ENCODE measurements at places on chromosomes 11 and 22.

DNA sequence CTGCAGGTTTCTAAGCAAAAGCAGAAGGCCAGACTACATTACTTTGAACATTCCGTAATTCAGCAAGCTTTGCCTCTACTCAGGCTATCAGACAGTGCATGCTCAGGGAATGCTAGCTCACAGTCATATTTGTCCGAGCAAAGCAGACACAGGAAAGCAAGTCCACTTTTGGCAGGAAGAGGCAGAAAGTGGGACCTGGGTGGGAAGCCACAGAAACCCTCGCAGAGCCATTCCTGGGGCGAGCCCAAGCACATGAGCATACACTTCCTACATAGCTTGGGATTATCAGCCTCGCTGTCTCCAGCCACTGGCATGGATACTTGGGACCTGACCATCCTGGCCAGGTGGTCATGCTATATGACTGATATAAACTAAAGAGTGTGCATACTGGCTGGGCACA lies 113.3 kb downstream of the TRIM29 start:
- no peak for DNase-seq

- no peak for DNase-seq
Measured at GRCh38 chr22:17097062-17097461, 12.3 kb downstream of the IL17RA start.

GRCh38 chr11:33040033-33040861 lies 875 bp downstream of the TCP11L1 start:
- peak; percentile 32 for DNase-seq

DNA sequence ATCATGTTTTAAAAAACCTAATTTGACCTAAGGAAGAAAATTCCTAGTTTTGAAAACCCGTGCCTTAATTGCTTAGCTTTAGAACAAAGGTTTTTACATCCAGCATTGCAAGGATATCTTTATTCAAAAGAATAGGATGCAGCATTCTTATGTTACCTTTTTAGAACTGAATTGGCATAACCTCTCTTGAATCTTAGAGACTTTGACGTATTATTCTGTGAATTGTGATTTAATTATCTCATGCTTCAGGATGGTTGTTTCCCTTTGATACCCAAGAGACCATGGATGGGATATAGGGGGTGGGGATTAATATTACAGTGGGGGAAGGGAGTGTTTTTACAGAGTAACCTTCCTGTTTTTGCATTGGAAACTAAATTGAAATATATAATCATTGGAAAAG lies 49.4 kb downstream of the ARHGEF12 start:
- DNase-seq, result no peak

GRCh38 chr11:117610901-117611300 lies 186.1 kb downstream of the DSCAML1 start:
- no peak for DNase-seq

DNA sequence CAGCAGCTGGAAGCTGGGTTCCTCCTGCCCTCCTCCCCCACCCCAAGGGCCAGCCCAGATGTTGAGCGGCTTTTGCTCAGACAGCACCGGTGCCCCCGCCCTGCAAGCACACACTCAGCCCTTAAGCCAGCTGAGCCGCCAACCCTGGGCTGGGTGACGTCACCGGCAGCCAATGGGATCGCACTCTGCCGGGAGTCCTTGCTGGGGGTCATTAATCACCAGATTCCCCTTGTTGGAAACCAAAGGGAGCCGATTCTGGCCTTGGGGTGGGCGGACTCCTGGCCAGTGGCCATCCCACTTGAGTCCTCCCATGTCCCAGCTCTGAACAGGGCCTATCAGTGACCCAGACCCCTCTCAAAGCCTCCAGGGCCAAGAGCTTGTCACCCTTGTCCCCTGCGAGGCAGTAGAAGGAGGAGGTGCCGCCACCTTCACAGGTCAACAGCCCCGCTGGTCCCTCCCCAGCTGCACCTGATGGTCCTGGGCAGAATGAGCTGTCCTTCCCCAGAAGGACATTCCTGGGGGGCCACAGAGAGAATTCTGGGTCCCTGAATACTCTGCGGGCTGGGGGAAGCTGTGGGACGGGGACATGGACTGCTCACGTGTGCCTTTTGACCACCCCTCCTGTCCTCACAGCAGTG lies 7.4 kb downstream of the DUSP8 start:
- DNase-seq, result peak; percentile 88

GRCh38 chr11:113484223-113484622 lies 9.0 kb upstream of the DRD2 start:
- DNase-seq, result no peak

DNA sequence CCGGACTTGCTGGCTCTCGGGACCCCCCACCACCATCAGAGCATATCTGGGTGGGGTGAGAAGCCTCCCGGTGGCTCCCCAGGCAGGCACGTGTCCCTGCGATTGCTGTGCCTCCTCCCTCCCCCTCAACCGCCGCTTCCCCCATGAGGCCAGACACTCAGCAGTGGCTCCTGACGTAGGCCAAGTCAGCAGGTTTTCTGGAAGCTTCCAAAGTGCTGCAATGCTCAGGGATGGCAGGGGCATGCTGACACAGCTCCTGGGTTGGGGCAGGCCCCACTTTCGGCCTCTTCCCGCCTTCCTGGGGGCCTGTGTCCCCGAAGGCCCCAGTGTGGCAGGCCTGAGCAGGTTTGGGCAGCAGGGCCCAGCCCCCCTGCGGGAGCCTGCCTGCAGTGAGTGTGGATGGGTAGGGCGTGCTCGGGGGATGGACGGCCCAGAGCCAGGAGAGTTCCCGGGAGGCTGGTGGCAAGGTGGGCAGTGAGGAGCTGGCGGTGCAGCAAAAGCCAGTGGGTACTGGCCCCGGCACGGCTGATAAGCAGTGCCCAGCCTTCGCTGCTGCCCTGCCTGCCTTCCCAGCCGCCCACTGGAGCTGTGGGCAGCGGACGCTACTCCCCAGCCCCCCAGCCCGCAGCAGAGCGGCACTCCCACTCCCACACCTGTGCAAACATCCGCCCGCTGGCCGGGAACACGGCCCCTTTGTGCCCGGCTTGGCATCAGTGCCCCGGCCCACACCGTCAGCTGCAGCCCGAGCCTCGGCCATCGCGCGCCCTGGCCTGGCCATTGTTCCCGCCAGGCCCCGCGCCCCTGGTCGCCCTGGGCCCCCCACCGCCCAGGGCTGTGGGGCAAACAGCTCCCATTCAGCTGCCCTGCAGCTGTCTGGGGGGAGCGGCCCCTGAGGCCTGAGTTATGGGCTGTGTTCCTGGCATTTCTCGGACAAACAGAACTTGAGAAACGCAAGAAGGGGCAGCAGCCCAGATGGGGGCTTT lies 125.0 kb downstream of the KCNQ1OT1 start:
- DNase-seq, result no peak

GRCh38 chr11:66479394-66480116 lies 679 bp upstream of the DPP3 start:
- DNase-seq, result peak; percentile 26

DNA sequence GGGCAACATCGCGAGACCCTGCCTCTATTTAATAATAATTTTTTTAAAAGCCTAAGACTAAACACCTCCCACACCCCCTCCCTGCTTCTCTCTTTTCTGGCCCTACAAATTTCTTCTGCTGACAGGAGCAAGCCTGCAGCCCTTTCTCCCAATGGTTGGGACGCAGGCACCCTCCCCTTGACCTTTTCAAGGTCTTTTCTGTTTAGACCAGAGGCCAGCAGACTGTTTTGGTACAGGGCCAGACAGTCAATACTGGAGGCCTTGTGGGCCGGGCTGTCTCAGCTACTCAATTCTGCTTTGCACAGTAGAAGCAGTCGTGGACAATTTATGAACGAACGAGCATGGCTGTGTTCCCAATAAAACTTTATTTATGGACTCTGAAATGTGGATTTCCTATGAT lies 92.3 kb downstream of the SCN3B start:
- DNase-seq, result no peak

DNA sequence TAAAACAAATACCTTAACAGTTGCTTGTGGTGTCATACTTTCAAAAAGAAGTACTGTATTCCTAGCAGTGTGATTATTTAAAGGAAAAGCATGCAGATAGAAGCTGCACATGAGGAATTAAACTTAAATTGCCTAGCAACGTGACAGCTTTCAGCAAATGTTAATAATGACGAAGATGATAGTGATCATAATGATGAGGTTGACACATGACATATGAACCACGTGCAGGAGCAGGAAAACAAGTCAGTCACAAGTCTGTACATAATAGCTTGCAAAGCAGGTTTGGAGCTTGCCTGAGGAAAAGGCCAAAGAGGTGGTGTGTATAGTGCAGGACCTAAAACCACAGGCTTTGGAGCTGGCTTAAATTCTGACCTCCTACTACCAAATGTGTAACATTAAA lies 30.6 kb upstream of the PIK3C2A start:
- DNase-seq, result no peak

GRCh38 chr11:20671856-20672546 lies 2.6 kb downstream of the NELL1 start:
- DNase-seq, result no peak

DNA sequence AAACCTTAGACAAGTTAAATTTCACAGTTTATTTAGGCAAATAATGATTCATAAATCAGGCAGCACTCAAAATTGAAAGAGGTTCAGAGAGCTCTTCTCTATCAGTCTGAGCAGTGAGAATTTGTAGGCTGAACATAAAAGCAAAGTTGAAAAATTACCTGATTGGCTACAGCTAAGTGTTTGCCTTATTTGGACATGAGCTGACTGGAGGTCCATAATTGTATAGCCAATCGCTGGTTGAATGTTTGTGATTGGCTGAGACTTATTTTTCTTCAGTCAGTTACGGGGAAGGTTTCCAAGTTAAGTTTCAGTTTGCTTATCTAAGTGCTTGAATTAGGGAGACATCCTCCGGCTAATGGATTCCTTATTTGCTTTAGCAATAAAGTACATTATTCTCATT lies 527.5 kb downstream of the CNTN5 start:
- no peak for DNase-seq

DNA sequence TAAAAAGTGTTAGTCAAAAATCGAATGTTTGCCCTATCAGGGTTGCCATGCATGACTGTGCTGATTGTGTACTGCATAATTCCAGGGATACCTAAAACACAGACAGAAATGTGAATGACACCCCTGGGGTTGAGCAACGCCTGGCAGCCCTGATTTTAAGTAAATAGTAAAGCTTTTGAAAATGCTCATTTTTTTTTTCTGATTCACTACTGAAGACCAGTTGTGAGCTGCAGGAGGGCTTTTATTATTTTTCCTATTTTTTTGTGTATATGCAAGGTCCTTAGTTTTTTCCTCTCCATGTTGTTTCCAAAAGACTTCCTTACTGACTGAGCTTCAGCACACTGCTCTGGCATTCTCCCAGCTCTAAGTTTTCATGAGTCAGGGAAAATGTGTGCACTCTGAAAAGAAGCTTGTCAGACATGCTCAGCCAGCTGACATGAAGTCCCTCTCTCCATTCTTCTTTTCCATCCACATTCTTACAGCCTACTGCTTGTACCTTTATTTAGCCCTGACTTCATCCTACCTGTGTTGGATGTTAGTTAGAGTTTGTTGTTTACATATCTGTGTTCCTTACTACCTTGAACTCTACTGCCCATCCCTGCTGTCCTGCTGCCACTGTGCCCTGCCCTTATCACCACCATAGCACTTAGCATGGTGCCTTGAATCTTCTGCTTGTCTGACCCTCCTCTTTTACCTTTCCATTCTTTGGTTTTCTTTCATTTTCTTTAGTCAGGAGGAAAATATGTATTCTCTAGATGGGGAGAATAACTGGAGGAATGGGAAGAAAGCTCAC lies 79.5 kb downstream of the HORMAD2 start:
- DNase-seq, result peak; percentile 72

DNA sequence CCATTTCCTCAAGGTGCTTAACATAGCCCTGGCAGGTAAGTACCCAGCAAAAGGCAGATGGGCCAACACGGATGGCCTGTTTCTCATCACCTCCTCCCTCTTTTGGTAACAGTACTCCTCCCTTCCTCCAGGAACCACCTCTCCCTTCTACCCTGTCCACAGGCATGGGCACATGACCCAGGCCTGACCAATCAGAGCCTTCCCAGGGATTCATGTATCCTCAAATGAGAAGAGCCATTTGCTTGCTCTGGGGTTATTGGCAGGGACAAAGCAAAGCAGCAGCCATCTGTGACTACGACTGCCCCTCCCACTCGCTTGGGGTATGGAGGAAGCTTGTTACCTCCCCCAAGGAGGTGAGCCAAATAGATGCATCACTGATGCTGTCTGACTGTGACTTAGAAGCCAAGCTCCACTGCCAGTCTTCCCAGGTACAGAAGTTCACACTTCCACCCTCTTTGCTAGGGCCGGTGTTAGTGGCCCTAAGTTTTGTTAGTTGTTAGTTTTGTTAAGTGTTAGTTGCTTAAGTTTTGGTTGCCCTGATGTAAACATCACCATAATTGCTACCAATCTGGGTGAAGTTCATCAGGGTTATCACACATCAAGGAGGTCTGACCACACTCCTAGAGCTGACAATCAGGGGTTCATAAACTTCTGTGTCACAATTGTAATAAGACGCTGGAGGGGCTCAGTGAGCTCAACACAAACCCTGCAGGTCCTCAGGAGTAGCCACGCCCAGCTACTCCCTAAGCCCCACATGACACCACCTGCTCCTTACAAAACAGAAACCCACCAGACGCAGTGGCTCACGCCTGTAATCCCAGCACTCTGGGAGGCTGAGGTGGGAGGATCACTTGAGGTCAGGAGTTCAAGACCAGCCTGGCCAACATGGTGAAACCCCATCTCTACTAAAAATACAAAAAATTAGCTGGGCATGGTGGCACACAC lies 57.3 kb downstream of the ARFGAP3 start:
- DNase-seq, result no peak

DNA sequence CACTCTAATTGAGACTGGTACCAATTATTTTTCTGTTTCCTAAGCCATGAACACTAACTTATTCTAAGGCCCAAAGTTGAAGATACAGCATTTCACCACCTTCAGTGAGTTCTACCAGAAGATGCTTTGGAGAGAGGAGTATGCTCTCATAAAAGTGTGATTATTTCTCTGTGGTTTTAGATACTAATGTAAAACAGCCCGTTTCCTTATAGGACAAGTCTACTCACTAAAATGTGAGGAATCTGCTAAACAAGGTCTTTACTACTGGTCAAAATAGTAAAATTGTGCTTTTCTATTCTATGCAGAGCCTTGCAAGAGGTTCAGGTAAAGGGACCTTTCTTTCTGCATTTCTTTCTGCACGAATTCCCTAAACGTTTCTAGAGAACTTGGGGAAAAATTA lies 2.4 kb downstream of the LGR4 start:
- no peak for DNase-seq

GRCh38 chr11:12015486-12015885 lies 7.1 kb upstream of the DKK3 start:
- no peak for DNase-seq

- no peak for DNase-seq
Measured at GRCh38 chr11:134398079-134398444, 14.0 kb downstream of the B3GAT1 start.

GRCh38 chr11:100847696-100848216 lies 160.7 kb downstream of the ARHGAP42 start:
- DNase-seq, result no peak

DNA sequence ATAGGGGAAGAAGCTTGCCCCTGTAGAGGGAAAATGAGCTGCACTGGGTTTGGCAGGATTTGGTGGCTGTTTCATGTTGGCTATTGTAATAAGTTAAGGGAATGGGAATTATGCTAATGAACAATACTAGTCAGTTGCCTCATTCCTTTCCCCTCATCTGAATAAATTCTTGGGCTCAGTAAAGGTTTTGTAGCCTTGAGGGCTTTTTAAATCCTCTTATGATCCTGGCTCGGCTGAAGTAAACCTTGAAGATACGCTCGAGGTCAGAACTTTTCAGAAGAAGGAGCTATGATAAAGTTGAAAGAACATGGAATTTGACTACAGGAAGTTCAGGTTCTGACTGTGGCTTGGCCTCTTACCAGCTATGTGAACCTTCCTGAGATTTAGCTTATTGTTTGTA lies 448.7 kb downstream of the RAB38 start:
- peak; percentile 14 for DNase-seq

- no peak for DNase-seq
Measured at GRCh38 chr11:125214601-125215565, 50.3 kb downstream of the PKNOX2 start.

- DNase-seq, result no peak
Measured at GRCh38 chr22:20653795-20654342, 120.0 kb upstream of the SERPIND1 start.

All from fibroblast of skin of right biceps (primary cell).